ENCODE measurements at places on chromosomes 6 and 20. TPM values are rescaled to one million over a fixed set of nuclear protein-coding genes. Genes with fewer than 3 reads are reported as not detected.

GRCh38 chr6:41269716-41270115 is 16.8 kb downstream of the TREM1 start:
- H3K4me1 ChIP-seq = no peaks in the 10 kb centered on the region
- H3K27me3 ChIP-seq = no peaks in the 10 kb centered on the region
- no peaks in the 10 kb centered on the region for H3K36me3 ChIP-seq
- H3K27ac ChIP-seq = no peak overlapping the region
- no peak for DNase-seq

DNA sequence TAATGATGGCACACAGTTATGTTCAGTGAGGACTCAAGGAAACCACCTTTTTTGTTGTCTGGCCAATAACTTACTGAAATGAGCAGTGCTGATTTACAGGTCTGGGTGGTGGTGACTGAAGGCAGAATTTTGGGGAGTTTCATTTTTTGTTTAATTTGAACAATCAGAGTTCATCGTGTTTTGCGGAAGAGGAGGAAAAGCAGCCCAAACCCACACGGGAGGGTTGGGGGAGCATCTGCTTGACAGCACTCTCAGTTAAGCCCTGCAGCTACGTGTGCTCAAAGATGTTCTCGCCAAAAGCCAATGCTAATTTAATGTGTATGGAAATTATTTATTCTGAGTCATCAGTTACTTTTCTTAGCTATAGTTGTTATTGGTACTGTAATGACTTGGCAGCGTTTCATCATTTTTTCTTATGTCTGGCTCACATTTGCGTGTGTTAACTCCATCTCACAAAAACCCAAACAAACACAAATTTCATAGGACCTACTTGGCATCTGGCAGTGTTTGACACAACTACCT is 89.2 kb downstream of the UST start:
- H3K27me3 ChIP-seq = no peaks in the 10 kb centered on the region
- peaks cover 31% of the 10 kb centered on the region for H3K4me1 ChIP-seq
- peak overlapping the region; percentile 51 for H3K27ac ChIP-seq
- peak overlapping the region; percentile 35 for H3K4me3 ChIP-seq
- H3K36me3 ChIP-seq = no peaks in the 10 kb centered on the region

- H3K27ac ChIP-seq = no peak overlapping the region
- no peak overlapping the region for H3K4me3 ChIP-seq
- peaks cover 43% of the 10 kb centered on the region for H3K4me1 ChIP-seq
- H3K27me3 ChIP-seq = no peaks in the 10 kb centered on the region
Observed at GRCh38 chr6:158413028-158413427, 100.8 kb downstream of the TULP4 start.

GRCh38 chr6:16676978-16677377 is 84.3 kb downstream of the ATXN1 start:
- no peak overlapping the region for H3K27ac ChIP-seq
- H3K4me1 ChIP-seq = peaks cover 53% of the 10 kb centered on the region
- H3K27me3 ChIP-seq = no peaks in the 10 kb centered on the region
- no peak overlapping the region for H3K4me3 ChIP-seq
- peak; percentile 31 for DNase-seq

DNA sequence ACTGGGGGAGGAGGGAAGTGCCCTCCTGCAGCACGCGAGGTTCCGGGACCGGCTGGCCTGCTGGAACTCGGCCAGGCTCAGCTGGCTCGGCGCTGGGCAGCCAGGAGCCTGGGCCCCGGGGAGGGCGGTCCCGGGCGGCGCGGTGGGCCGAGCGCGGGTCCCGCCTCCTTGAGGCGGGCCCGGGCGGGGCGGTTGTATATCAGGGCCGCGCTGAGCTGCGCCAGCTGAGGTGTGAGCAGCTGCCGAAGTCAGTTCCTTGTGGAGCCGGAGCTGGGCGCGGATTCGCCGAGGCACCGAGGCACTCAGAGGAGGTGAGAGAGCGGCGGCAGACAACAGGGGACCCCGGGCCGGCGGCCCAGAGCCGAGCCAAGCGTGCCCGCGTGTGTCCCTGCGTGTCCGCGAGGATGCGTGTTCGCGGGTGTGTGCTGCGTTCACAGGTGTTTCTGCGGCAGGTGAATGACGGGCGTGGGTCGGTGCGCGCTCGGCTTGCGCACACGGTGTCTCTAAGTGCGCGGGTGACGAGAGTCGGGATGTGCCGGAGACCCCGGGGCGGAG is at the start of gene CDKN1A:
Gene CDKN1A, plus strand, starts transcription at position 227 of the 555 bp plus-strand sequence. CDS start 5,388 bp downstream, outside the sequence.
- no peaks in the 10 kb centered on the region for H3K27me3 ChIP-seq
- peak; percentile 97 for DNase-seq
- peak within 1 kb of the TSS; percentile 96 for H3K27ac ChIP-seq
- peak within 1 kb of the TSS; percentile 94 for H3K4me3 ChIP-seq
- H3K4me1 ChIP-seq = peaks cover 52% of the 10 kb centered on the region

DNA sequence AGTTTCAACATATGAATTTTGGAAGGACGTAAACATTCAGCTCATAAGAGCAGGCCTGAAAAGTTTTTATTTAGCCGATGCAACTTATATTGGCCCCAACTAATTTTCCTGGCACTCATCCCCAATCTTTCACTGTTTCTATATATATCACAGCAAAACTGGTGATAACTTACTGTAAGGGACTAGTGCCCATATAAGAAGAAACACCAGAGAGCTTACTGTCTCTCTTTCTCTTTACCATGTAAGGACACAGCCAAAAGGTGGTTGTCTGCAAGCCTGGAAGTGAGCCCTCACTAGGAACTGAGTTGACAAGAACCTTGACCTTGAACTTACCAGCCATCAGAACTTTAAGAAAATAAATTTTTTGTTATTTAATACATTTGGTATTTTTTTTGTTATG is 807.4 kb upstream of the CITED2 start:
- H3K27me3 ChIP-seq = no peaks in the 10 kb centered on the region
- no peak overlapping the region for H3K4me3 ChIP-seq
- DNase-seq = no peak
- H3K27ac ChIP-seq = no peak overlapping the region
- peaks cover 40% of the 10 kb centered on the region for H3K4me1 ChIP-seq

GRCh38 chr20:51313358-51313827 is 229.1 kb downstream of the NFATC2 start:
- no peak overlapping the region for H3K4me3 ChIP-seq
- H3K4me1 ChIP-seq = no peaks in the 10 kb centered on the region
- no peaks in the 10 kb centered on the region for H3K27me3 ChIP-seq
- H3K27ac ChIP-seq = no peak overlapping the region
- no peaks in the 10 kb centered on the region for H3K36me3 ChIP-seq

DNA sequence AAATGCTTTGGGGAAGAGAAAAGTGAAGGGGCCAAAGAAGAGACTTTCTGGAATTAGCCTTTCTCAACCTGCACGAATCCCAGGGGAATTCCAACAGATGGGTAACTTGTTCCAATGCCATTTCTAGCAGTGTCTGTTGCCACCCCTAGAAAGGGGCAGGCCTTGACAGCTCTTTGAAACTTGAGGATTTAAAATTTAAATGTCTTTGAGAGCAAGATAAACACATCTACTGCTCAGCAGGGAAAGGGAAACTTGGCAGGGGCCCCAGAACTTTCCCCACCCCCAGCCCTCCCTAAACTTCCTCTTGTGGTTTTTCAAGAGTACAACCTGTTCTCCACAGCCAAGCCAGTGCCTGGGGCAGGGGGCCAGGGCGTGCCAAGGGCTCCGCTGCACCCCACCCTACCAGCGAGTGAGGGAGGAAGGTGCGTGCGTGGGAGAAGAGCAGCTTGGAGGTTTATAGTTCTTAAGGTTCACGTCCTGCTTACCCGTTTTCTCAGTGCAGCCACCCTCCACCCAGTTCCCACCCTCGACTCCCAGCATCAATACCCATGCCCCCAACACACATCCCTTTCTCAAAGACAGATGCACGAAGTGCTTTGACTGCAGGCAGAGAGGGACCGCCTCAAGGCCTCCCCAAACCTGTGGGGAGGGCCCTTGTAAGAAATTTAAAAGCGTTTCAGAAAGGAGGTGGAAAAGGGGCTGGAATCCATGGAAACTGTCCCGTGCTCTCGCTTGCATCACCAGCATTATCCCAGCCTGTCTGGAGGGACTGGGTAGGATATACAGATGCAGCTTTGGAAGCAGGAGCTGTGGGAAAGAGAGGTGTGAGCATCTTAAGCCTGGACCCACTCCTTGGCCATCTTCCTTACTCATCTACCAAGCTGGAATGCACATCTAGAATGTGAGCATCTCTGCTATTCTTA is 4.5 kb upstream of the TAF8 start:
- no peaks in the 10 kb centered on the region for H3K36me3 ChIP-seq
- no peaks in the 10 kb centered on the region for H3K4me1 ChIP-seq
- peak; percentile 45 for DNase-seq
- H3K27ac ChIP-seq = no peak overlapping the region
- H3K27me3 ChIP-seq = no peaks in the 10 kb centered on the region

DNA sequence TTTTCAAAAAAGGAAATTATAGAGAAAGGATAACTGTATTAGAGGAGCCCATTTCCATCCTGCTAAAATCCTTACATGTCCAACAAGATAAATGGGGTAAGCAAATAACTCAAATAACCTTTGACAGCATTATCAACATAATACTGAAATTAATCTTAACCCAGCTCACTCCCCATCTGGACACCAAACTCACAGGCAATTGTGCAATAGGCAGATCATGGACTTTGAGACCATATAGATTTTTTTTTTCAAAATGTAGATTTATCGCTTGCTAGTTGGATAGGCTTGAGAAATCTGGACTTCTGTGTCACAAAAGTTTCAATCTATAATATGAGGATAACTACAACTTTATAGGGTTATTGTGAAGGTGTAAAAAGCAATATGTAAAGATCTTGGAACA is 134.4 kb upstream of the ASCC3 start:
- H3K4me3 ChIP-seq = no peak overlapping the region
- no peaks in the 10 kb centered on the region for H3K27me3 ChIP-seq
- H3K4me1 ChIP-seq = no peaks in the 10 kb centered on the region

- H3K4me3 ChIP-seq = no peak overlapping the region
- no peaks in the 10 kb centered on the region for H3K4me1 ChIP-seq
- no peaks in the 10 kb centered on the region for H3K36me3 ChIP-seq
- DNase-seq = no peak
- H3K27ac ChIP-seq = no peak overlapping the region
- H3K27me3 ChIP-seq = peaks cover 13% of the 10 kb centered on the region
Observed at GRCh38 chr20:1539816-1540419, 17.6 kb downstream of the SIRPD start.

DNA sequence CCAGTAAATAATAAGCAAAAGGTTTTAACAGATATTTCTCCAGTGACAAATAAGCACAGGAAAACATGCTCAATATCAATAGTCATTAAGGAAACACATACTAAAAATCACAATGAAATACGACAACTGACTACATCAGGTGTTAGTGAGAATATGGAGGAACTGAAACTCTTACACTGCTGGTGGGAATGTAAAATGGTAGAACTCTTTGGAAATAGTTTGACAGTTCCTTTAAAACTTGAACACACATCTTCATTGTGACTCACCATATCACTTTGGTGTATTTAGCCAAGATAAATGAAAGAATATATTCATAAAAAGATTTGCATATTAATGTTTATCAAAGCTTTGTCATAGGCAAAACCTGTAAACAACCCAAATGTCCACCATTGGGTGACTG is 11.3 kb upstream of the MAP3K5 start:
- H3K36me3 ChIP-seq = no peaks in the 10 kb centered on the region
- H3K4me3 ChIP-seq = no peak overlapping the region
- no peaks in the 10 kb centered on the region for H3K27me3 ChIP-seq
- H3K4me1 ChIP-seq = no peaks in the 10 kb centered on the region
- no peak for DNase-seq

GRCh38 chr6:79833264-79833963 is 113.9 kb downstream of the ELOVL4 start:
- H3K27ac ChIP-seq = no peak overlapping the region
- H3K4me1 ChIP-seq = no peaks in the 10 kb centered on the region
- H3K36me3 ChIP-seq = no peaks in the 10 kb centered on the region
- no peak overlapping the region for H3K4me3 ChIP-seq
- peak; percentile 20 for DNase-seq

- no peaks in the 10 kb centered on the region for H3K27me3 ChIP-seq
- H3K27ac ChIP-seq = no peak overlapping the region
- no peak overlapping the region for H3K4me3 ChIP-seq
- no peak for DNase-seq
- H3K36me3 ChIP-seq = no peaks in the 10 kb centered on the region
Observed at GRCh38 chr20:29123861-29124260, 2133.6 kb upstream of the DEFB115 start.

GRCh38 chr6:150478656-150479545 is 110.1 kb downstream of the IYD start:
- H3K4me3 ChIP-seq = no peak overlapping the region
- H3K4me1 ChIP-seq = no peaks in the 10 kb centered on the region
- H3K36me3 ChIP-seq = no peaks in the 10 kb centered on the region
- peaks cover 30% of the 10 kb centered on the region for H3K27me3 ChIP-seq
- DNase-seq = no peak

DNA sequence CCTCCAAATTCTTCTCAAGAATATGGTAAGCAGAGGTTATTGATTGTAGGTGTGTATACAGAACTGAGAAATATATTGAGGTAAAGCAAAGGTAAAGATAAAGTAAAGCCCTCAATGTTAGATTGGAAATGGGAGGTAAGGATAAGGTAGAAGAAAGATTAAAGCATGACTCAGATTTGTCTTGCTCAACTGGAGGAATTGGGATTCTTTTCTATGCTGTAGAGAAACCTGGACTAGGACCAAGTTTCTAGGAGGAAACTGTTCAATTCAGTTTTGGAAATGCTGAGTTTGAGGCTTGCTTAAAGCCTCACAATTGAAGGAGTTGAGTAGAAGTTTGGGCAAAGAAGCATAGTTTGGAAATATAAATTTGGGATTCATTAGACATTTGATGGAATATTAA is 634.0 kb upstream of the PTCHD4 start:
- no peak overlapping the region for H3K4me3 ChIP-seq
- peak; percentile 63 for DNase-seq
- H3K36me3 ChIP-seq = no peaks in the 10 kb centered on the region
- peaks cover 19% of the 10 kb centered on the region for H3K4me1 ChIP-seq

Gene FKBP1C
- 0.13 TPM for total RNA-seq

Gene RNF217
- total RNA-seq = 15.2 TPM

Gene SERINC1
- 367 TPM for total RNA-seq

Gene CENPW
- total RNA-seq = 7.3 TPM

Gene PTK6
- 0.13 TPM for total RNA-seq

Gene THEMIS
- 0.11 TPM for total RNA-seq

Gene SYCP2
- 0.22 TPM for total RNA-seq

Gene NR2E1
- total RNA-seq = not detected

Gene ANKS1A
- 4.4 TPM for total RNA-seq

Gene POLR1C
- total RNA-seq = 24.9 TPM

Gene TSPO2
- total RNA-seq = not detected

Gene NKX2-2
- total RNA-seq = not detected
